ENCODE measurements at places on chromosomes 12 and 14.

- no peak for DNase-seq
Measured at GRCh38 chr14:101177301-101177971, 273.9 kb upstream of the RTL1 start.

DNA sequence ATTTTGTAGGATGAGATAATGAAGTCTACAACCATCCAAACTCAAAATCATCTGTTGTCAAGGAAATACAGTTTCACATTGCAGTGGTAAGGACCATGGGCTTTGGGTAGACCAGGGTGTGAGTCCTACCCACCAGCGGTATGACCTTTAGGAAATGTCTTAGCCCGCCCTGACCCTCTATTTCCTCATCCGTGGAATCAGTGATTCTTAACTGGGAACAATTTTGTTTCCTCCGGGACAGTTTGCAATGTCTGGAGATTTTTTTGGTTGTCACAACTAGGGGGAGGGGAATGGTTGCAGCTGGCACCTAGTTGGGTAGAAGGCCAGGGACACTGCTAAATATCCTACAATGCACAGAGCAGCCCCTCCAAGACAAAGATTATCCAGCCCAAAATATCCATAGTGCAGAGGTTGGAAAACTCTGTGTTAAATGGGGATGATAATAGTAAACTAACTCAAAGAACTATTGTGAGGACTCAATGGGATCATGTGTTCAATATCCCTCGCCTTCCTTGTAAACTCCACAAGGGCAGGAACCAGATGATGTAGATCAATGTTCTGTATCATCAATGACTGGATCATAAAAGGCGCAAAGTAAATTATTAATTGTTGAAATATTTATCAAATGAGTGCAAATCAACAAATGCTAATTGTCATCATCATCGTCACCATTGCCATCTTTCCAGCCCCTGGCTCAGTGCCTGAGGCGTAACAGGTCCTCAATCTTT is 15.7 kb upstream of the IFT81 start:
- DNase-seq = no peak

- DNase-seq = no peak
Measured at GRCh38 chr12:26231921-26232320, 36.5 kb downstream of the SSPN start.

GRCh38 chr12:58844161-58844560 is 76.1 kb downstream of the LRIG3 start:
- DNase-seq = no peak

DNA sequence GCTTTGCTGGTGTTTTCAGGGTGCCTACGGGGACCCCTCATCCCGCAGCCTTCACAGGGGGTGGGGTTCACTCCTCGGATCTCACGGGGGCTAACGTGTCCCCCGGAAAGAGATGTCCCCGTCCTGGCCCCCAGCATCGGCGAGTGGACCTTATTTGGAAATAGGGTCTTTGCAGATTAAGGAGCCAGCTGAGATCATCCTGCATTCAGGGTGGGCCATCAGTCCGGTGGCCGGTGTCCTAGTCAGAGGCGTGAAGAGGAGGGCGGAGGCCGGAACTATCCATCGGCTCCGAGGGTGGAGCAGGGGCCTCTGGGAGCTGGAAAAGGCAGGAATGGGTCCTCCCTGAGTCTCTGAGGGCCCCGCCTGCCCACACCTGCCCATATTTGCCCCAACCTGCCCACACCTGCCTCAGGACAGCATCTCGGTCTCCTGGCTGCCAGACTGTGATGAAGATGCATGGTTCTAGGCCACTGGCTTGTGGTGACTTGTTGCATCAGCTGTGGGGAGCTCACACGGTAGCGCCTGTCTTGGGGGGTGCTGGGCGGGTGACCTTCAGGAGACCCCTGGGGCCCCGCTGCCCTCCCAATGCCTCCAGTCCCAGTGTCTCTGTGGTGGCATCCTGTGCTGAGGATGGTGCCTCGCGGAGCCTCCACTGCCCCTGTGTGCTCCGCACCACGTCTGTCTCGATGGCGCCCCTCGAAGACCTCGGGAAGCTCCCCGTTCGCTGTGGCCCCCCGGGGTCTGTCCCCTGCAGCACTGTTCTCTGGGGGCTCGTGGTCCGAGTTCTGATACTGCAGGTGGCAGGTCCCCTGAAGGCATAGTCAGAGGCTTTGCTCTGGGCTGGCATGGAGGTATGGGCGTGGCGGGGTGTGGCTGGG is 14.7 kb downstream of the NOC4L start:
- DNase-seq = no peak

- no peak for DNase-seq
Measured at GRCh38 chr12:47986832-47987231, 17.4 kb downstream of the COL2A1 start.

GRCh38 chr12:91640021-91640420 is 457.4 kb upstream of the DCN start:
- no peak for DNase-seq

- no peak for DNase-seq
Measured at GRCh38 chr12:57231276-57232021, 1.9 kb downstream of the SHMT2 start.

DNA sequence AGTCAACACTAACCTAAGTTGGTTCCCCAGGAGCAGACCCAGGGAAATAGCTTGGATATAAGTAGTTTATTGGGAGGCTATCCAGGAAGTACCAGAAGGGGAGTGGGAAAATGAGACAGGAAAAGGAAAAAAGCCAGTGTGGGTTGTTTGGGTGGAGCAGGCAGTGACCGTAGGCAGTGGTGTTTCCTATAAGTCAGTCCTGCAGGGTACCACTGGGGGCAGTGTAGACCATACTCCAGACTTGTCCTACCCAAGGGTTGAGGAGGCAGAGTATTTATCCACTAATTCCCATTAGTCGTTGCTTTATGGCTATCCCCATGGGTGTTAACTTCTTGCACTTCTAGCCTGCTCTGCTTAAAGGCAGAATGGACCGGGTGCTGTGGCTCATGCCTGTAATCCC is 6.4 kb upstream of the CCDC60 start:
- DNase-seq = no peak

Measured in activated CD8-positive, alpha-beta memory T cell treated with anti-CD3 and anti-CD28 coated beads for 1 hour (primary cell).